ENCODE measurements at places on chromosomes 16 and 17.

GRCh38 chr16:54792811-54793210 is 137.9 kb upstream of the IRX5 start:
- DNase-seq = no peak

DNA sequence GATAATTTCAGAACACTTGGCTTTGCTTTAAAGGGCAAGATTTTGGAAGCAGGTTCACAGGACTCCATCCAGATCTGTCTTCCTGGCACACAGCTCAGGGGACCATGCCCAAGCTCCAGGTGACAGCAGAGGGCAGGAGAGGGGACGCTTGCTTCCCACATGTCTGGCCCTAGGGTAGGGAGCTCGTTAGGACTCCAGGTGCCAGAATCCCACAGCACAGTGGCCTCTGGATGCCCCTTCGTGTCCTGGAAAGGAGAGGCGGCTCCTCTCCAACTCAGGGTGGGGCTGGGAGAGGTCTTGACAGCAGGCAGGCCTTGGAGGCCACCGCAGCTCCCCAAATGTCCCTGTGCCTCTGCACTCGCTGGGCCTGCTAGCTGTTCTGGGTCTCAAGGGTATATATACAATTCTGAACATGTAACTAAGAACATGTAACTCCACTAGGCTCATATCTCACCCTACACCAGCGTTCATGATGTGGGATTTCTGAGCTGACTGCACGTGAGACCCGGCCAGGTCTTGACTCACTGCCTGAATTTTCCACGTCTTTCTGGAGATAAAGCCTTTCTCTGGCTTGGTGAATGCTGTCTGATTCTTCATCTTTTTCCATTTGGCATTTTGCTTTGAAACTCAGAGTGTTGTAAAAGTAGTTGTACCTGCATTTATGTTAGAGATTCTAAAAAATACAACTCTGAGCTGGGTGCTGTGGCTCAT is 52.8 kb downstream of the MARCHF10 start:
- peak; percentile 80 for DNase-seq

- DNase-seq = peak; percentile 80
These were observed 754 bp upstream of the SLFN11 start for GRCh38 chr17:35373984-35374765.

- no peak for DNase-seq
These were observed 270.9 kb downstream of the CEP112 start for GRCh38 chr17:65920996-65921395.

GRCh38 chr16:31177136-31177535 is 2.8 kb upstream of the FUS start:
- no peak for DNase-seq

DNA sequence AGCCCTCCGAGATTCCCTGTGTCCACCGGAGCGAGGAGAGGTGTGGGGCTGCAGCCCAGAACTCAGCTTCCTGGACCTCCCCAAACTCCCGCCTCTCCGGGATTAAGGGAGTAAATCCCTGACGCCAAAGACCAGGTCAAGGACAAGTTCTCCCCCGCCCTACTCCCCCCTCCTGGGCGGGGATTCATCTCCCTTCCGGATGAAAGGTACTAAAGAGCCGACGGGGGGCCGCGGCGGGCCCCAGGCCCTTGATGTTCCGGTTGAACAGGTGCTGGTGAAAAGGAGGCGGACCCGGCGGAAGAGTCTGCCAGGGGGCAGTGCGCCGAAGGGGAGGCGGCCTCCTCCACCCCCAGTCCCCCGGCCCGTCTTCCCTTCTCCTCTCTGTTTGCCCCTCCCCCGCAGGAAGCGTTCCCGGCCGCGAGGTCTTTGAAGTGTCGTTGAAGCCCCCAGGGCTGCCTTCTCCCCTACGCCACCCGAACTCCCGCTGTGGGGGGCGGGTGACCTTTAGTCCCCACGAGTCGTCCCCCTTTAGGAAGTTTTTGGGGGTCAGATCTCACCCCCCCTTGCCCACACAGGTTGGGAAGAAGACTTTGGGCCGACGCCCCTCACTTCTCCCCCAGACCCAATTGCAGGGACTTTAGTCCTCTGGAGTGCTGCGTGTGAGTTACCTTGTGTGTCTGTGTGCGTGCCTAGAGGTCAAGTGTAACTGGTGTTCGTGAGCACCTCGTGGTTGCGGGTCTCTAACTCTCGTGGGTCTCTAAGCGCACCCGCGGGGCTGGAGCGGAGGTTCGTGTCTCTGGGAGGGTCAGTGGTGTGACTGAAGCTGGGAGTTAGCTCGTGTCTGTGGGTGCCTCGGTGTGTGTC is 1.1 kb upstream of the MLLT6 start:
- DNase-seq = peak; percentile 100

- peak; percentile 61 for DNase-seq
These were observed 500 bp downstream of the COX6A2 start for GRCh38 chr16:31427441-31428278.
